ENCODE measurements at places on chromosomes 2 and 18. TPM values are rescaled to one million over a fixed set of nuclear protein-coding genes. Genes with fewer than 3 reads are reported as not detected.

Gene RPRM
- total RNA-seq = 1.1 TPM

Gene SAP130
- 11.6 TPM for total RNA-seq

Gene GEN1
- 12.8 TPM for total RNA-seq

Gene EFHD1
- 15.1 TPM for total RNA-seq

Gene SULT1C2
- total RNA-seq = 37.3 TPM

Gene CBLN2
- not detected for total RNA-seq

Gene LRATD1
- total RNA-seq = 10.3 TPM

Gene C2orf80
- total RNA-seq = not detected

Gene UCN
- 1.1 TPM for total RNA-seq

Gene ACMSD
- not detected for total RNA-seq

Gene CDH19
- total RNA-seq = 0.78 TPM

Gene LPIN1
- 35.7 TPM for total RNA-seq

Gene GCG
- total RNA-seq = not detected
